ENCODE measurements at places on chromosomes 11 and 22.

DNA sequence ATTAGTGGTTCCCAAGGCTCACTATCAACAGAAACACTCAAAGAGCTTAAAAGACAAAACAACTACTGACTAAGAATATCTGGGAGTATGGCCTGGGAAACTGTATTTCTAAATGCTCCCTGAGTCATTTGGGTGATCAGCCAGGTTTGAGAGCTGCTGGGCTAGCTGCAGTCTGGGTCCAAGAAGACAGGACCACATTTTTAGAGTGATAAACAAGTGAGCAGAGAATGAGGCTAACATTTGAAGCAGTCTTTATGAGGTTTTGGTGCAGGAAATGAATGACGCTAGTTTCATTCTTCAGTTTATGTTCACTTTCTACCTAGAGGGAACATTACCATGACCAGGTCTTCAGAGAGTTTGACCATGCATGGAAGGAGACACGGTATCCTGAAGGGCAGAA is 97.7 kb downstream of the TEAD1 start:
- DNase-seq: no peak

DNA sequence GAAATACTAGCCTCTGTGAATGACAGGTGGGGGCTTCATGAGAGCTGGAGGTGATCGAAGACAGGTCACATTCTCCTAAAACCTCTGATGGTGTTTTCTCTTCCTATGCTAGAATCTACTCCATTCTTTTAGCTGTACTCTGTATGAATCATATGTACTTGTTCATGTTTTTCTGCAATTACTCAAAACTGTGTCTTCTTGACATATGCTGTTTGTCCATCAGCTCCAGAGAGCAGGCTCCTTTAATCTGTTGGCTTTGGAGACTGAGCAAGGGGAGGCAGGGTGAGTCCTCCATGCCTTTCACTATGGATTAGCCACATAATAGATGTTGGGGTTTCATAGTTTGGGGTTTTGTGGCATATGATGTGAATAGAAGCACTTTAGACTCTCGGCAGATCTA is 598.8 kb downstream of the NTM start:
- DNase-seq: no peak

DNA sequence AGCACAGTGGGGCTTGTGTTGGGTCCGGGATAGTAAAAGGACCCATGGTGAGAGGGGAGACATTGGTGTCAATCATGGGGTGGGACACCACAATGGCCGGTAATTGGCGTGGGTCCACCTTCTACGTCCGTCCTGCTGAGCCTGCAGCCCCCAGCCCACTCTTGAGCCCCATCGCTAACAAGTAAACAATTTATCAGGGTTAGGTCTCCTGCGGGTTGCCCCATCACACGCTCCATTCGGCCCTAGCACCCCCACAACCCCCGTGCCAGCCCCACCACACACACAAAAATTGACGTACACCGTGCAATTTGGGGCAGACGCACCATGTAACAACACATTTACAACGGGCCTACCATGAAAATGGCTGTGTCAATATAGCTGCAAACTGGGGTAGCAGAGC is 86.5 kb upstream of the HTATIP2 start:
- no peak for DNase-seq

- no peak for DNase-seq
Measured at GRCh38 chr11:61698173-61698948, 18.2 kb downstream of the DAGLA start.

DNA sequence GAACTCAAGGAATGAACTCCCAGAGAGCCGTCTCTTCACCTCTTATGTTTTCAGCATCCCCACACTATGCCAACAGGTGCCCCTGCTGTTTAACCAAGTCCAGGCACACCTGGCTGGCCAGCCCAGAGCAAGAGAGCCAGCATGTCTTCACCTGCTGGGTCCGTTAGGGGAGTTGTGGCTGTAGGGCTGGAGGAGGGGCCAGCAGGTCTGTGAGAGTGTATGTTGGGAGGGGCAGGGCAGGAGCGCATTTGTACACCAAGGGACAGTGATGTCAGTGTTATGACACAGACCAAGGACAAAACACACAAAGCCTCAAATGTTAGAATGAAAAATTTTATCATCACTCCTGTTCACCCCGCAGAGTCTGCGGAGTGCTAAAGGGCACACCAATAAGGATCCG is 5.8 kb downstream of the PATZ1 start:
- DNase-seq: no peak

DNA sequence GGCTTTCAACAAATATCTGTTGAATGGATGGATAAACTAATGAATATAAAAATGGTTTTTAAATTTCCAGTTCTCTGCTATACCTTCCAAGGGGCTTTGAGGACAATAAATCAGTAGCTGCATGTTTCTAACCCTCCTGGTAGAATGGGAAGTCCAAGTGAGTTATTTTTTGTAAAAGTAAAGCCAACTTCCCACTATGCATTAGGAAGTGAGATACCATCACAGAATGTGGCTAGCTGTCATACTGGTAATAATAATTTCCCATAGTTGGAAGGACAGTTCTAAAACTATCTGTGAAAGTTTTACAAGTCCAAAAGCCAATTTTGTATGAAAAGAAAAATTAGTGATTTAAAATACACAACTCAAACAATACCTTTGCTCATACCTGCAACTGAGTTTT is 50.0 kb downstream of the TMEM123 start:
- no peak for DNase-seq

DNA sequence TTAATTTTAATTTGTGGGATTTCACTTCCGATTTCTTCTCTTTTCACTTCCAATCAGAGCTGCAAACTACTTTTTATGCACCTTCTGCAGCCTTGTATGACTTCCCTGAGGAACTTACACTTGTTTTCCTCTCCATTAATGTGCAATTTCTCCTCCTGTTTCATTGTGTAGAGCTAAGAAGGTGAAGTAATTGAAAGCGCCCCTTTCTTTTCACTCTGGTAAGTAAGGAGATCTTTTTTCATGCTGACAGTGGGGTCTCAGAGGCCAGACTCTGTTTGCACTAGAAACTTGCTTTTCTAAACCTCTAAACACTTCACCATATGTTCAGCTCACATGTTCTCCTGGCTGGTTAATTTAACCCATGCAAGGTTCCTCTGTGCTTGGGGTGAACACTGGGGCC is 117.0 kb downstream of the FANCF start:
- no peak for DNase-seq

GRCh38 chr11:47308050-47308823 is 38.3 kb downstream of the MADD start:
- DNase-seq: no peak

DNA sequence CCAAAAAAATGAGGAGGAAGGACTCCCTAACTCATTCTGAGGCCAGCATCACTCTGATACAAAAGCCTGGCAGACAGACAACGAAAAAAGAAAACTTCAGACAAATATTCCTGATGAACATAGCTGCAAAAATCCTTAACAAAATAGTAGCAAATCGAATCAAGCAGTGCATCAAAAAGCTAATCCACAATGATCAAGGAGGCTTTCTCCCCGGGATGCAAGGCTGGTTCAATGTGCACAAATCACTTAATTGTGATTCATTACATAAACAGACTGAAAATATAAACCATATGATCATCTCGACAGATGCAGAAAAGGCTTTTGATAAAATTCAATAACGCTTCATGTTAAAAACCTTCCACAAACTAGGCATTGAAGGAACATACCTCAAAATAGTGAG is 16.4 kb downstream of the MTMR2 start:
- DNase-seq: no peak

GRCh38 chr11:64245401-64245796 is 1.3 kb downstream of the PPP1R14B start:
- no peak for DNase-seq

- DNase-seq: no peak
Measured at GRCh38 chr11:120013325-120014250, 124.3 kb downstream of the TRIM29 start.

GRCh38 chr22:46855681-46856080 is 93.2 kb downstream of the TBC1D22A start:
- no peak for DNase-seq
